Bronchus fibroblast of lung (primary cell): ENCODE measurements at places on chromosomes 6 and 20. TPM values are rescaled to one million over a fixed set of nuclear protein-coding genes. Genes with fewer than 3 reads are reported as not detected.

Gene TFB1M
- total RNA-seq: 26.5 and 27.7 TPM in 2 replicates

Gene DUSP15
- total RNA-seq: 0.30 TPM in 1 of 2 replicates, not detected in the other

Gene GSTA3
- not detected in 2 replicates for total RNA-seq

Gene POPDC3
- 5.5 and 7.7 TPM in 2 replicates for total RNA-seq

Gene KHDC1
- 4.0 and 6.1 TPM in 2 replicates for total RNA-seq
